ENCODE measurements at places on chromosomes 5 and 9. TPM values are rescaled to one million over a fixed set of nuclear protein-coding genes. Genes with fewer than 3 reads are reported as not detected.

DNA sequence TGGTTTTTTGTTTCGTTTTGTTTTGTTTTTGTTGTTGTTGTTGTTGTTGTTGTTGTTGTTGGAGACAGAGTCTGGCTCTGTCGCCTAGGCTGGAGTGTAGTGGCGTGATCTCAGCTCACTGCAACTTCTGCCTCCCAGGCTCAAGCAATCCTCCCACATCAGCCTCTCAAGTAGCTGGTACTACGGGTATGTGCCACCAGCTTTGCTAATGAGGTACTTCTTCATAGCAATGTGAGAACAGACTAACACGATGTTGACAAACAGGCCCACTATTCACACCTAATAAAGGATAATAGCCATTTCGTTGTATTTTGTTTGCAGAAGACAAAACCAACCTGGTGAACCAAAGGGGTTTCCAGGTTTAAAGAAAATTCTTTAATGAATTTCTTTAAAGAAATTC is 130.9 kb downstream of the DIRAS2 start:
- DNase-seq, result no peak

GRCh38 chr9:134918646-134919045 is 934 bp upstream of the FCN1 start:
- no peak for DNase-seq

DNA sequence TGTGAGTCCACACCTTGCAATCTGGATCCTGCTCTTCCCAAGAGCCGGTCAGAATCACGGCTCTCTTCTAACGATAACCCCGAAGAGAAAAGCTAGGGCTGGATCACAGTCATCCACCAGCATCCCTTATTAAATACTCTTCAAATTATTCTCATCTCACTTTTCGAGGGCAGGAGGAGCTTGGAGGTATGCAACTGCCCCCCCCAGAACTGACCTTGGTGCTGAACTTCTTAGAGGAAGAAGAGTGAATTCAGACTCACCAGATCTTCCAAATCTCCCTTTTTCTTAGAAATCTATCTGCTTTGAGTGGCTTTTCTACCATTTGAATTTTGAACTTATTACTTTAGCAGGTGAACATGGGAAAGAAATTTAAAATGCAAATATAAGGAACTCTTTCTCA is 75.7 kb downstream of the MED10 start:
- no peak for DNase-seq

- no peak for DNase-seq
Measured at GRCh38 chr5:96692441-96692840, 30.3 kb downstream of the CAST start.

- DNase-seq, result no peak
Measured at GRCh38 chr5:58133631-58134296, 326.1 kb downstream of the PLK2 start.

DNA sequence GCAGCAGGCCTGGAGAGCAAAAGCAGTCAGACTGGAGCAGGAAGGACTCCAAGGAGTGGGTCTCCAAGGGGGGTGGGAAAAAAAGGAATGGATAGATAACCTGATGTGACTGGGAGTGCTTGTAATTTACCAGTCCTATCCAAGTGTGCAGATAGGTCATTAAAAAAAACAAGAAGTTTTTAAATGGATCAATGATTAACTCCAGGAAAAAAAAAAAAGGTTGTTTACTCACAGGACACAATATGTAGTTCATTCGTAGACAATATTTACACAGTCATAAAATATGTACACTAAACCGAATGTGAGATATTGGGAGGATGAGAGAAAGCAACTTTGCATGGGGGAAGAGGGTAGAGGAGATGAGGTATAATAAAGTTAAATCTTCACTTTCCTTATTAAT is 20.4 kb downstream of the ZBTB5 start:
- no peak for DNase-seq

- no peak for DNase-seq
Measured at GRCh38 chr5:12672141-12672540, 767.9 kb upstream of the CTNND2 start.

GRCh38 chr9:92171822-92172221 is 56.6 kb upstream of the SPTLC1 start:
- no peak for DNase-seq

GRCh38 chr5:171954721-171955120 is 51.7 kb downstream of the FBXW11 start:
- DNase-seq, result no peak

GRCh38 chr9:133560944-133561343 is 26.4 kb downstream of the ADAMTSL2 start:
- DNase-seq, result no peak

DNA sequence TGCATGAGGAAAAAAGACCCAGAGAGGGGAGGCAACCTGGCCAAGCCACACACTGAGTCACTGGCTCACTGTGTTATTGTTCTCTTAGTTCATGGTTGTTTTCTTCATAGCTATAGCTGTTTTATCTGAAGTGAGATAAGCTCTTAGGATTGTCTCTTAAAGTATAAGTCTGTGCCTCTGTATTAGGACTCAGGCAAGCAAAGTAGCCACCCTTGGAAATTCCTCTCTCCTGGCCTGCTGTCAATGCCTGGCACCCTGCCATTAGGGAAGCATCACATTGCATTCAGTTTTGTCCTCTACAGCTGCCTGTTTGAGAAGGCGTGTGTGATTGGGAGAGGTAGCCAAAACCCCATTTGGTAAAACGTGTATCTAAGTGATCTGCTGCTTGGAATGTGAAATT is 147.4 kb upstream of the GLRA1 start:
- no peak for DNase-seq

DNA sequence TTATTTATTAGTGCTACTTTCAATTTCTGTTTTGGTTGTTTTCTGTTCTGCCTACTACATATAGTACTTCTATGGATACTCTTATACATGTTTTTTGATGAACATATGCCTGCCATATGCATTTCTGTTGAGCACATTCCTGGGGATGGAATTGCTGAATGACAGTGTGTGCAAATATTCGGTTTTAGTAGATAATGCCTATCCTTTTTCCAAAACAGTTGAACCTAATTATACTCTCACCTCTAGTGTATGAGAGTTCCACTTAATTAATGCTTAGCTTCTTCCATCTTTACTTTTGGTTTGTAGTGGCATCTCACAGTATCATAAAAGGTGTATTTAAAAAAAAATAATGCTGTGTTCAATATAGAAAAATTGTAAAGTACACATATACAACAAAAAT is 96.8 kb downstream of the ADGRV1 start:
- no peak for DNase-seq

- no peak for DNase-seq
Measured at GRCh38 chr5:102628441-102629175, 126.5 kb upstream of the PAM start.

DNA sequence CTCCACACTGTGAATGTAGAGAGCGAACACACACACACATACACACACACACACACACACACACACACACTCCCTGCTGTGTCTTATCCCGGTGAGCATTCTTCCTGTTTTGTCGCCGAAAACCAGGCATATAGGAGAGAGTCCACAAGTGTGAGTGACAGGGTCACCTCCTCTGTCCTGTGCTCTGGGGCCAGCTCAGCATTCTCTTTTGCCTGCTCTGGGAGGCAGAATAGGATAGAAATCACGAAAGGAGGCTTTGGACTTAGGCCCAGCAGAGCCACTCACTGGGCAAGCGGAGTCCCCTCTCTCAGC is 3.0 kb downstream of the LAMC3 start:
- DNase-seq, result no peak

Gene PCDHGB4
- 5.2 TPM for total RNA-seq

Gene LIFR
- total RNA-seq, result 58.0 TPM
